Stimulated activated CD4-positive, alpha-beta T cell treated with anti-CD3 and anti-CD28 coated beads, Interleukin-1b, Interleukin-23, amount 100 ng/mL, for 4 hours (primary cell): ENCODE measurements at places on chromosomes 2 and 18.

DNA sequence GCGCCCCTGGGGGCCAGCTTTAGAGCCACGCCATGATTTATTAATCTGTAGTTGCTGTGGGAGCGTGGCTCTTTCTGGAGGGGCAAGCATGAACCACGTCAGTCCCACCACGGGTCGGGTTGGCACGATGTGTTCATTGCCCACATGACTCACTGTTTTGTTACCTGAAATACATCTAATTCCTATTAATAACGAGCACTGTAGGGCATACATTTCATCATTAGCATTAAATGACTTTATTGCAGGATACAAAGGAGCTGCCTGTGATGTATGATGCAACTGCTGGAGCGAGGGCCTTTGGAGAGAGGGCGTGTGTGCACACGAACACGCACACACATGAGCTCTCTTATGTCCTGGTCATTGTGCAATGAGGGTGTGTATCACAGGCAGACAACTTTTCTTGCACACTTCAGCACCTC lies 127.0 kb downstream of the INHBB start:
- no peak for DNase-seq

- DNase-seq, result no peak
Observed at GRCh38 chr2:175576875-175577274, 395.4 kb upstream of the ATP5MC3 start.

GRCh38 chr2:70979180-70979488 lies 704 bp downstream of the ANKRD53 start:
- DNase-seq, result no peak

DNA sequence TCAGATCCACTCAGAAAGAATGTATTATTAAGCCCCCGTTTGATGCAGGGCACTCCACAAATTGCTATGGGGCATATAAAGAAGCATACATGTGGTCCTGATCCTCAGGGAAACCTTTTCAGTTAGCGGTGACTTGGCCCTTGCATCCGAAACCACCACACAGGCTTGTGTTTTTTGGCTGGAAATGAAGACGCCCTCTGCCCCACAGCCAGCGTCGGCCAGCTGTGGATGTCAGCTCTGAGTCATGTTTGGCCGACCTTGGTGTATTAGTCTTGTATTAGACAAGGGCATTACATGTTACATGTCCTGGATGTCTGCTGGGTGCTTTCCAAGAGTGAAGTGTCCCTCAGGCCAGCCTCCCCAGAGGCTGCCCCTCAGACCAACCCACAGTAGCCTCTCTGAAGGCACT lies 107.6 kb upstream of the MAP3K20 start:
- DNase-seq, result no peak

GRCh38 chr2:84132370-84132769 lies 326.7 kb downstream of the SUCLG1 start:
- DNase-seq, result no peak

- DNase-seq, result no peak
Observed at GRCh38 chr18:48853588-48853987, 97.2 kb downstream of the SMAD7 start.

DNA sequence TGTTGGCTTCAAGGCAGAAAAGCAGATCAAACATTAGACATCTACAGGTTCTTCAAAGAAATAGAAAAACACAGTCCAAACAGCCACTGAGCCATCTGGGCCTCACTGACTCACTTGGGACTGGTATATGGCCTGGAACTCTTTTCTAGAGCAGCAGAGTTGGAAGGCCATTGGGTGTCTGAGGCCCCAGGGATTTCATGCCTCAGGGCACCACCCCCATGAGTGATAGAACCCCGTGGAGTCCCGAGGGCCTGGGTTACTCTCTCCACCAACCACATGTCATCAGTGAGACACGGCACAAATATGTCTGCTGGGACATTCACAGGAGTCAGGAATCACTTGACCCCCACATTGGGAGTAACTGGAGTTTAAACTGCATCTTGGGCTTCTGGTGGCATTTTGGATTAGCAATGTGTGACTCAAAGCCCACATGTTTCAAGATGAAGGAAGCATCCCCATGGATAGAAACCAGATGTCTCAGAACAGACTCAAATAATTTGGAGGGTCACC lies 44.0 kb downstream of the CAPN13 start:
- DNase-seq, result no peak

GRCh38 chr2:120517751-120518469 lies 172.0 kb downstream of the INHBB start:
- DNase-seq, result no peak

- DNase-seq, result no peak
Observed at GRCh38 chr2:98924038-98924830, 11.8 kb downstream of the CRACDL start.

DNA sequence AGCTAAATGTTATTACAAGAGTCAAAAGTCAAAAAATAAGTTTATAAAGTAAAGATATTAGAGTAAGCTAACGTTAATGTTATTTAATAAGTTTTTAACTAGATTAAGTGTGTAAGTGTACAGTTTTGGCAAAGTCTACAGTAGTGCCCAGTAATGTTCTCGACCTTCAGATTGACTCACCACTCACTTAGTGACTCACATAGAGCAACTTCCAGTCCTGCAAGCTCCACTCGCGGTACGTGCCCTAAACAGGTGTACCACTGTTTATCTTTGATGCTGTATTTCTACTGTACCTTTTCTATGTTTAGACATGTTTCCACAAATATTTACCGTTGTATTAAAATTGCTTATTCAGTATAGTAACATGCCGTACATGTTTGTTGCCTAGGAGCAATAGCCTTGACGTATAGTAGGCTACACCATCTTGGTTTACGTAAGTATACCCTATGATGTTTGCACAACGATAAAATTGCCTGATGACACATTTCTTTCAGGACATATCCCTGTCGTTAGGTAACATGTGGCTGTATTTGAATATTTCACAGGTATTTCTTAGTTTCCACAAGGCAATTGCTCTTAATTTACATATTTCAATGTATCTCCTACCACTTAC lies 1641.9 kb upstream of the PIK3C3 start:
- DNase-seq, result no peak

DNA sequence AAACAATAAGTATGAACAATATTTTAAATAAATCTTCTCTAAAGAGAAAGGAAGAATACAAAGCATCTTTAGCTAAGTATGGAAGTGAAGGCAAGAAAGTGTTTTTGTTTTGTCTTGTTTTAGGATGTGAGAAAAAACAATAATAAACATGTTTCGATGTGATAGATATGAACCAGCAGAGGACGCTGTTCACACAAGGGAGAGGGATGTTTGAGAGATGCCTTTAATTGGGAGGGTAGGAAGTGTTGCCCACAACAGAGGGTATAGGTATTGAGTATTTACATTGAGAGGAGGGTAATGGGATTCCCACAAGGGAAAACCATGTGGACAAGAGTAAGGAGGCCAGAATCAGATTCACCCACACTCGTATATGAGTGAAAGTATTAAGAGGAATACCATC lies 55.1 kb downstream of the CDH19 start:
- DNase-seq, result no peak

GRCh38 chr2:829047-829446 lies 121.6 kb upstream of the SNTG2 start:
- DNase-seq, result no peak

DNA sequence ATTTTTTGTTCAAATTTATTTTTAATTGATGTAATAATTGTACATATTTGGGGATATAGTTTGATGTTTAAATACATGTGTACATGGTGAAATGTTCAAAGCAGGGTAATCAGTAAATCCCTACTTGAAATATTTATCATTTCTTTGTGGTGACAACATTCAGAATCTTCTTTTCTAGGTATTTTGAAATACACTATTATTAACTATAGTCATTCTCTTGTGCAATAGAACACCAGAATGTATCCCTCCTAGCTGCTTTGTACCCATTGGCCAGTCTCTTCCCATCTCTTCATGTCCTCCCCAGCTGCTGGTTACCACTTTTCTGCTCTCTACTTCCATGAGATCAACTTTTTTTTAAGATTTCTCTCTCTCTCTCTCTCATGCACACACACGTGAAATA lies 126.5 kb downstream of the ZNF407 start:
- DNase-seq, result no peak

DNA sequence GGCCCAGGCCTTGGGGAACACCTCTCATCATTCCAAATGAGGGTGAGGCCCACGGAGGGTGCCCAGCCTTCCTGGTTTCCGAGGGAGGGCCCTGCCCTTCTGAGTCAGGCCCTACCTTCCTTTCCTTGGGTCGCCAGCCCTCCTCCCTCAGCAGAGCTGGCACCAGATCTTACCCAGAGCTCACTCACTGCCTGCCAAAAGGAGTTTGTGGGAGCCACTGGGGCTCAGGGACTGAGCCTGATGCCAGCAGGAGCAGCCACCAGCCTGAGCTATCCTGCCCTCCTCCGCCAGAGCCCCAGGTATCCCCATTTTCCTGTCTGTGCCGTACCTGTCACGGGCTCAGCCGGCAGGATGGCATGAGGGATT lies 64.1 kb downstream of the NRP2 start:
- no peak for DNase-seq

GRCh38 chr2:60500861-60501260 lies 52.6 kb downstream of the BCL11A start:
- DNase-seq, result no peak

- no peak for DNase-seq
Observed at GRCh38 chr18:31247574-31248199, 70.3 kb upstream of the DSG1 start.

DNA sequence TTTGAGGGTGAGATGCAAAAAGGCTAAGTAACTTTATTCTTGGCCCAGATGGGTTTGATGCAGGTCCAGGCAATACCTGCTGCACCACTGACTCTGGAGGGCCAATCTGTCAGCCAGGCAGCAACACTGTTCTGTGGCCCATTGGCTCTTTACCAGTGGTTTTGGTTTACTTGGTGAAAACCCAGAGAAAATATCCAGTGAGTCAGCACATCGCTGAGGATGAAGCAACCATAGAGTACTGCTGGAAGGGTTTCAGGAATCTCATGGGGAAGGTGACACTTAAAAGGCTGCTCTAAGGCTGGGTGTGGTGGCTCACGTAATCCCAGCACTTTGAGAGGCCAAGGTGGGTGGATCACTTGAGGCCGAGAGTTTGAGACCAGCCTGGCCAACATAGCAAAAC lies 192.5 kb upstream of the FAM98A start:
- DNase-seq, result no peak

DNA sequence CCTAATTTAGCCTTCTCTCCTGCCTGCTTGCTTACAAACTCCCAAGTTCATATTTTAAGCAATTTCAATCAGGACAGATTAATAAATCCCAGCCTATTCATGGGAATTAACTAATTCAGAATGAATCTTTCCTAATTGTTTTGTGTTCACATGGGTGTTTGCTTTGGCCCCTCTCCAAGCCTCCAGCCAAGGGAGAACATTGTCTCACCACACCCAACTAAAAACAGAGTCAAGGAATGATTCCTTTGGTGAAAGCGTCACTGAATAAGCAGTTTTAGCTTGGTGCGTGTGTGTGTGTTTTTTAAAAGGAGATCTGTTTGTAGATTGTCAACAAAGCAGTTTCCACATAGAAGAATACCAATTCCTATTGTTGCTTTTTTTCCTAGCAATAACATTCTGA lies 43.0 kb upstream of the DSG1 start:
- DNase-seq, result no peak

GRCh38 chr2:195824478-195824877 lies 167.5 kb downstream of the SLC39A10 start:
- no peak for DNase-seq

GRCh38 chr2:41992671-41993434 lies 55.0 kb upstream of the PKDCC start:
- no peak for DNase-seq

GRCh38 chr2:127082974-127083373 lies 24.0 kb downstream of the BIN1 start:
- DNase-seq, result no peak

DNA sequence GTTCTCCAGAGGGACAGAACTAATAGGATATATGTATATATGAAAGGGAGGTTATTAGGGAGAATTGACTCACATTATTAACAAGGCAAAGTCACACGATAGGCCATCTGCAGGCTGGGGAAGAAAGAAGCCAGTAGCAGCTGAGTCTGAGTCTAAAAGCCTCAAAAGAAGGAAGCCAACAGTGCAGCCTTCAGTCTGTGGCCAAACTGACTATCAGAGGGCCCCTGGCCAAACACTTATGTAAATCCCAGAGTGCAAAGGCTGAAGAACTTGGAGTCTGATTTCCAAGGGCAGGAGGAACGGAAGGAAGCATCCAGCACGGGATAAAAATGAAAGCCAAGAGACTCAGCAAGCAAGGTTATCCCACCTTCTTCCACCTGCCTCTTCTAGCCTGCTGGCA lies 108.0 kb upstream of the LDLRAD4 start:
- DNase-seq, result no peak

DNA sequence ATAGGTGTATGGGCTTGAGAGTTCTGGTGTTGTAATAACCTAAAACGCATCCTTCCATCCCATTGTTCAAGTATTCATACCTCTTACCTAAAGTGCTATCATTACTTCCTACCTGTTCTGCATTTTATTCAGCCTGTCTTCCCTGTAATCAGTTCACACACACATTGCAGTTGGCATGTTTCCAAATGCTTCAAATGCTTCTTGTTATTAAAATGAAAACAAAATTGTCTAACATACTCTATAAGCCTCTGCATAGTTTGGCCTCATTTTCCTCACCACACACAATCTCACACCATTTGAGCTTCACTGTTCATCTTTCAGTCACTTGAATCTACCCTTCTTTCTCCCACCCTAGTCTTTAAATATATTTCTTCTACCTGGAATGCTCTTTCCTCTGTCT lies 1178.2 kb upstream of the NRXN1 start:
- DNase-seq, result no peak

- DNase-seq, result no peak
Observed at GRCh38 chr2:74130211-74130995, 17.3 kb downstream of the BOLA3 start.

DNA sequence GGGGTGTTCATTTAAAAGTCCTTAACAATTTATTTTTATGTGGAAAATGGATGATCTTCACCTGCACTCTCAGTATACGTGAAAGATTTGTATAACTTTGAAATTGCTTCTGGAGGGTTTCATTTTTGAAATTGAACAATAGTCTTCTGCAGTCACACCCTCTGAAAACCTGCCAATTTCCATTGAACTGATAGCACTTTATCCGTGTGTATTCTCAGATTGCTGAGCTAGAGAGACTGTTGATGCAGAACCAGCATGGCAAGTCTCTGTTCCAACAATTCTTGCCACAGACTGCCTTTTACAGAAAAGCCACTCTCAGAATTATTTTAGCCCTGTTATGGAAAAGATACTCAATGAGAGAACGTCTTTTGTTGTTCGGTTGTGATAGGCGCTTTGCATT lies 6.6 kb upstream of the GULP1 start:
- DNase-seq, result no peak

DNA sequence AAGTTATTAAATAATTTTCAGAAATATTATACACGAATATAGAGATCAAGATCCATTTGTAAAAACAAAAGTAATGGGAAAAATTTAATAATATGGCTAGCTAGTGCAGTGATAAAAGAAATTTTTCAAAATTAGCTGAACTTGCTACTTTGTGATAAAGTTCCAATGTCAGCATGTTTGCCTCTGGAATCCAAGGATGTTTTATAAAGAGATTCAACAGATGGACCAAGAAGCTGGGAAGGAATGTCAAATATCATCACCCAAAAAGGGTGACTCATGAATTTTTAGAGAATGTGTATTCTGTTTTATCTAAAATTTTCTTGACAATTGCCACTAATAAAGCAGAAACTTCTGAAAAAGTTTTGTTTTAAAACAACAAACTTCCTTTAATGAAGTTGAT lies 95.3 kb downstream of the FSIP2 start:
- no peak for DNase-seq

GRCh38 chr2:149029307-149029965 lies 9.1 kb upstream of the LYPD6B start:
- DNase-seq, result no peak
